ENCODE measurements at places on chromosomes 2 and 18. TPM values are rescaled to one million over a fixed set of nuclear protein-coding genes. Genes with fewer than 3 reads are reported as not detected.

The ANKRD62 gene
- 0.10 TPM for polyA plus RNA-seq

The COX7A2L gene
- 183 TPM for polyA plus RNA-seq

GRCh38 chr2:98547092-98547790, 61.1 kb downstream of the COA5 start:
- DNase-seq: no peak

GRCh38 chr2:241154915-241155314, 4.6 kb downstream of the PPP1R7 start:
- no peak for DNase-seq
